ENCODE measurements at places on chromosomes 7 and 10.
A peak's percentile ranks its signal among the peaks of the same experiment; 100 is the strongest.

DNA sequence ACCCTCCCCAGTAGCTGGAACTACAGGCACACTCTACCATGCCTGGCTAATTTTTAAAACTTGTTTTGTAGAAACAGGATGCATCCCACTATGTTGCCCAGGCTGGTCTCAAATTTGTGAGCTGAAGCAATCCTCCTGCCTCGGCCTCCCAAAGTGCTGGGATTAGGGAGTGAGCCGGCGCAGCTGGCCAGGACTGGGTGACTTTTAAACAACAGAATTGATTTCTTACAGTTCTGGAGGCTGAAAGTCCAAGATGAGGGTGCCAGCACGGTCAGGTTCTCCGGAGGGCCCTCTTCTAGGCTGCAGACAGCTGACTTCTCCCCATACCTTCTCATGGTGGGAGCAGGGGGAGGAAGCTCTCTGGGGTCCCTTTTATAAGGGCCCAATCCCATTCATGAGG lies 75.2 kb upstream of the CHST15 start:
- no peak for DNase-seq

GRCh38 chr7:136617176-136617575 lies 251.3 kb upstream of the CHRM2 start:
- no peak for DNase-seq

DNA sequence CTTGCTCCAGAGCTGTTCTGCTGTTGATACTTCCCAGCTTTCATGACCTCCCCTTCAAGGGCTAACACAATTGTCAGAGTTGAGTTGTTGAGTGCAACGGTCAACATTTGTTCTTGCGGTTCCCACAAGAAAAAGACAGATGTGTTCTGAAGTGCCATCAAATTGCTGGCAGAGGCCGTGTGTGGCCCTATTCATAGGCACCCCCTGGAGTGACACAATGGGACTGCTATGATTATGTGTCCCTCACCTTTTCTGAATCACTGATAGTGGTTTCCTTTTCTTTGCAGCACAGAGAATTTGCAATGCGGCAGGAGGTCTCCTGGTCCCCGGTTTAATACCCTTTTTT lies 5.8 kb upstream of the IGFBP1 start:
- no peak for DNase-seq

DNA sequence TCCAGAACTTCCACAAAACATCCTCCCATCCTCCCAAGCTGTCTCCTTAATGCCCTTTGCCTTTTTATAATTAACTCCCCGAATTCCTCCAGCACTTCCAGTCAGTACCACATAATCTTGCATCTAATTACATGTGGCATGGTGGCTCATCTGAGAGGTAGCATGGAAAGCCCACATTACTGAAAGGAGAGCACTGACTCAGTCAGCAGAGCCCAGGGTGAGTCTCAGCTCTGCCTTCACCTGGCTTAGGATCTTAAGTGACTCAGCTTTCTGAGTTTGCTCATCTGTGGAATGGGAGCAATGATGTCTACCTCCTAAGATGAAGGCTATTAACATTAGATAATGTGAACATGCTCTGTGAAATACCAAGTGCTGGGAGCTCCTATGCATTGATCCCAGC lies 433.9 kb downstream of the SORCS3 start:
- DNase-seq: no peak

DNA sequence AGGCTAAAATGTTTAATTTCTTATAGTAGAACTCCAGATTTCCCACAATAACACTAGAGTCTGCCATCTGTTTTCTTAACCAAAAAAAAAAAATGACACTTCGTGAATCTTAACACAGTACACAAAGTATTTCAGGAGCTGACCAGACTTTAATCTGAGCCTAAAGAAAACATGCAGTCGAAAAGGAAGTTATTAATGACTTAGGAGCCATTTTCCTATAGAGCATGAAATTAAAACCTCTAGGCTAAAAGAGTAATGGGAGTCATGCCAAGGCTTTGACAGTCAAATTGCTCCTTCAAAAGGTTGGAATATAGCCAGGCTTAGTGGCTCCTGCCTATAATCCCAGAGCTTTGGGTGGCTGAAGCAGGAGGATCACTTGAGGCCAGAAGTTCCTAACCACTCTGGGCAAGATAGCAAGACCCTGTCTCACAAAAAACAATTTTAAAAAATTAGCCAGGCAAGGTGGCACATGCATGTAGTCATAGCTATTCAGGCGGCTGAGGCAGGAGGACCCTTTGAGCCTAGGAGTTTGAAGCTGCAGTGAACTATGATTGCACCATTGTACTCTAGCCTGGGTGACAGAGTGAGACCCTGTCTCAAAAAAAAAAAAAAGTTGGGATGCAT lies 13.6 kb downstream of the MICU1 start:
- peak; percentile 30 for DNase-seq

DNA sequence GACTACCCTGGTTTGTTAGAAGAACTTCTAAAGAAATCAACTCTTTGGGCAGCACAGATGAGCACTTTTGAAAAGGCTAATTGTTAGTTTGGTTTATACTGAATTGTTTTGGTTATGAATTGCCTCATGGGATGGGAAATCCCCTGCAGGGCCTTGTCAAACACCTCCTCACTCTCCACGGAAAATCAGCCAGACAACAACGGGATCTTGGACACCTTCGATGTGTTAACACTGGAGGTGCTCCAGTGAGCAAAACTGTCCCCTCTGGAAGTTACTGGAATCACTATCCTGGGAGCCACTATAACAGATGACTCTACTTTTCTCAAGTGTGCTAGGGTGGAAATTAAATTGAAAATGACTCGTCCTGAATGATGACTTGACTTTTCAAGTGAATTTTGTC lies 38.7 kb downstream of the CDK6 start:
- peak; percentile 40 for DNase-seq

Data from fibroblast of pulmonary artery (primary cell).